ENCODE measurements at places on chromosomes 3 and 15. TPM values are rescaled to one million over a fixed set of nuclear protein-coding genes. Genes with fewer than 3 reads are reported as not detected.

RBP2 gene
- total RNA-seq, result not detected

CFAP100 gene
- total RNA-seq, result 1.5 TPM

ATP1B3 gene
- total RNA-seq, result 126 TPM

WWTR1 gene
- 143 TPM for total RNA-seq

CCDC54 gene
- not detected for total RNA-seq

IL5RA gene
- 0.49 TPM for total RNA-seq

CD80 gene
- total RNA-seq, result 1.6 TPM

PLSCR5 gene
- total RNA-seq, result not detected

SPINK8 gene
- total RNA-seq, result not detected

ESYT3 gene
- total RNA-seq, result 12.6 TPM

CD86 gene
- total RNA-seq, result 15.4 TPM

THSD4 gene
- total RNA-seq, result 21.1 TPM

CTXN2 gene
- total RNA-seq, result not detected

Measured in sciatic nerve (tissue), 2 donors.